Amygdala (tissue), 56 donors: ENCODE measurements at places on chromosomes 11 and 22.

- DNase-seq: no peak
These were observed 140.3 kb downstream of the RBFOX2 start for GRCh38 chr22:35888181-35888870.

- no peak for DNase-seq
These were observed 168.6 kb upstream of the E2F8 start for GRCh38 chr11:19409307-19409706.

GRCh38 chr22:33350491-33350890, 292.3 kb upstream of the SYN3 start:
- DNase-seq: no peak

- DNase-seq: no peak
These were observed 6.0 kb downstream of the ZDHHC24 start for GRCh38 chr11:66539870-66540213.

- no peak for DNase-seq
These were observed 486 bp downstream of the NAP1L4 start for GRCh38 chr11:2991452-2992233.

DNA sequence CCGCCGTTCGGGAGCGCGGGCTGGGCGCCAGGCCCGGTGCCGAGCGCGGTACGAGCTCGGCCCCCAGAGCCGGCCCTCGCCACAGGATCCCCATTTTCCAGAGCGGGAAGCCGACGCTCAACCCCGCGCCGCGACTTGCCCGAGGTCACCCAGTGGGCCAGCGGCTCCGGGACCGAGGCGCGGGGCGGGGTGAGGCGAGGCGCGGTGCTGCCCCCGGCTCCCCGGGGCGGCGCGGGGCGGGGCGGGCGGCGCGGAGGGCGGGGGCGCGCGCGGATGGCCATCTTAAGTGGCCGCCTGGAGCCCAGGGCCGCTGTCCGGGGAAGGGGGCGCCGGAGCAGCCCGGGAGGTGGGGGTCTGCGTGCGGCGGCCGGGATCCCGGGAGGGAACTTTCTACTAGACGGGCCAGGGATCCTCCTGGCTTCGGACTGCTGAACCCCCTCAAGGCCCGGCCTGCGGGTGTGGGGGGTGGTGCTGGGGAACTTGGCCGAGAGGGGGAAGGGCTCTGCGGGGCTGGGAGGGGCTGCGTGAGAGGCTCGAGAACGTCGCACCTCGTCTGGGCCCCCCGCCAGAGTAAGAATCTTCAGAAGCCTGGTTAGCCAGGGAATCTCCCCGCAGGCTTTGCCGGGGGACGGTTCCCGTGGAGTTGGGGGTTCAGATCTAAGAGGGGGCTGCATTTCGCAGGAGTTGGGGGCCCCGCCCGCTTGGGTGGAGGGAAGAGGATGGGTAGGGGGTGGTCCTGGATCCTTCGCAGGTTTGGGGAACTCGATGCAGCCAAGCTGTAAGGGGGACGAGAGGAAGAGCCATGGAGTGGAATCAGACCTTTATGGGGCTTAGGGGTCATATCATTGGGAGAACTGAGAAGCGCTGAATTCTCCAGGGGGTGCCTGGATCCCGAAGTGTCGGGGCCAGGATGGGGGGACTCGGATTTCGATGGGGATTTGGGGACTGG, 678 bp upstream of the INPPL1 start:
- DNase-seq: no peak

DNA sequence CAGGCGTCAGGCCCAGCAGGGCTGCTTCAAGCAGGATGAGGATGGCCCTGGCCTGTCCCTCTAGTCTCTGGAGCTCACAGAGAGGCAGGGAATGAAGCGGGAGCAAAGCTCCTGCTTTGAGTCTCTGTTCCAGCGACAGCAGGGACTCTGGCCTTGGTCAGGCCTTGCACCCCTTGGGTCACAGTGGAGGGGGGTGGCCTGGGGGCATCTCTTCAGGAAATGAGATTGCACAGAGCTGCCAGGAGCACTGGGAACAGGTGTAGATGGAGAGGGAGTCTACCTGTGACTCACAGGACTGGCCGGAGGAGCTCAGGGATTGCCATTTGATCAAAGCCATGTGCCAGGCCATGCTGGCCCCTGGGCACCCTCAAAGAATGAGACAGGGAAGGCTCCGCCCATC, 1.6 kb downstream of the ANO1 start:
- no peak for DNase-seq

DNA sequence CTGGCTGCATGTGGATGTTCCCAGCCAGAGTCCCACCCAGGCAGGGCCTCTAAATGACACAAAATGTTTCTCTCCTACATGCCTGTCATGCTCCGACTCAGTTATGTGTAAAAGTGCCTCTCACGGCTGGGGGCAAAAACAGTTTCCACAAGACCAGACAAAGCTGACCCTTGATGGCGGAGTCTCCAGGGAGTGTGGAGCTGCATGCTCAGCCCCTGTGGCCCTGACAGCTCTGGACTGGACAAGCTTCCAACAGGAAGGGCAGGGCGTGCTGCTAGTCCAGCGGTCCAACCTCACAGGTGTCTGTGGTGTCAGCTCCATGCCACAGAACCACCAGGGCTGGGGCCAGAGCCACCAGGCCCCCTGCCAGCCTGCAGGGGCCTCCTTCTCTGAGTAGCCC, 149.6 kb downstream of the CRYBB2 start:
- no peak for DNase-seq

DNA sequence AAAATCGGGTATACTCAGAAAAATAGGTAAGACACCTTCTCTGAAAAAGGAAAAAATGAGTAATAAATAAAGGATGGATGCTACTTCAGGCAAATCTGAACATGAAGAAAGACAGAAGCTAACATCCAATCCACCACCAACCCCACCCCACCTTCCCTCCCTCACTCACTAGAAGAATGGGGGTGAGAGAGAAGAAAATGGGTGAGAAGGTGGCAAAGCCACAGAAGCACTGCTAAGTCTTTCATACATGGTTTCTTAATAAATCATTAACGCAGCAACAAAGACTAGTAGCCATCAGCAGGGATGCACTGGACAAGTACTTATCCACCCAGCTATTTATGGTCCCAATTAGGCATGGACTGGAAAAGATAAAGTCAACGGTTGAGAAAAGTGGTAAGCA, 5.9 kb downstream of the FHIP1B start:
- DNase-seq: no peak

- DNase-seq: no peak
These were observed 5.5 kb upstream of the GAB4 start for GRCh38 chr22:17013396-17014100.

- no peak for DNase-seq
These were observed 304.8 kb upstream of the ISX start for GRCh38 chr22:34761111-34761510.

DNA sequence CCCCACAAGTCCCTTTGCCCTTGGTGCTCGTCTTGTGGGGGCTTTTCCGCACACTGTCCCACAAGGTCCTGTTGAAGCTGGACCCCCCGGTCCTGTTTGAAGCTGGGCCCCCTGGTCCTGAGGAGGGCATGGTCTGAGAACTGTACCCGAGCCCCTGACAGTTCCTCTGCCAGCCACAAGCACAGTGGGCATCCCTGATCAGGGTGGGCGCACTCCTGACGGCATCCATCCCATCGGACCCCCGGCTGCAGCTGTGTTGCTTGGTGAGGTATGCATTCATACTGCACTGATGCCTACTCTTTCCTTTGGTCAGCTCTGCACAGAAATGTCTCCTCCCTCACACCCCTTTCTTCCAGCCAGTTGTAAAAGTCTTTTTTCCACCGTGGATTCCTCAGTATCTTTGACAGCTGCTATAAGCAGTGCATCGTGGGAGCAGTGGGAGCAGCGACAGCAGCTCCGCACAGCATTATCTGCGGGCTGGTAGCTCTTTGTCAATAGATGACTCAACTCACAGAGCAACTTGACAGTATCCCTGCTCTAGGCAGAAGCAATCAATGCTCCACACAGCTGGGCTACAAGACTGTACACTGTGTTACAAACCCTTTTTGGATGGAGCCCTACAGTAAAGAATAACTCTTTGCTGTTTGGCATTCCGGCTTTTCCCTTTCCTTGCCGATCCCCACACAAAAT, 1030.8 kb upstream of the CCDC90B start:
- peak; percentile 72 for DNase-seq

DNA sequence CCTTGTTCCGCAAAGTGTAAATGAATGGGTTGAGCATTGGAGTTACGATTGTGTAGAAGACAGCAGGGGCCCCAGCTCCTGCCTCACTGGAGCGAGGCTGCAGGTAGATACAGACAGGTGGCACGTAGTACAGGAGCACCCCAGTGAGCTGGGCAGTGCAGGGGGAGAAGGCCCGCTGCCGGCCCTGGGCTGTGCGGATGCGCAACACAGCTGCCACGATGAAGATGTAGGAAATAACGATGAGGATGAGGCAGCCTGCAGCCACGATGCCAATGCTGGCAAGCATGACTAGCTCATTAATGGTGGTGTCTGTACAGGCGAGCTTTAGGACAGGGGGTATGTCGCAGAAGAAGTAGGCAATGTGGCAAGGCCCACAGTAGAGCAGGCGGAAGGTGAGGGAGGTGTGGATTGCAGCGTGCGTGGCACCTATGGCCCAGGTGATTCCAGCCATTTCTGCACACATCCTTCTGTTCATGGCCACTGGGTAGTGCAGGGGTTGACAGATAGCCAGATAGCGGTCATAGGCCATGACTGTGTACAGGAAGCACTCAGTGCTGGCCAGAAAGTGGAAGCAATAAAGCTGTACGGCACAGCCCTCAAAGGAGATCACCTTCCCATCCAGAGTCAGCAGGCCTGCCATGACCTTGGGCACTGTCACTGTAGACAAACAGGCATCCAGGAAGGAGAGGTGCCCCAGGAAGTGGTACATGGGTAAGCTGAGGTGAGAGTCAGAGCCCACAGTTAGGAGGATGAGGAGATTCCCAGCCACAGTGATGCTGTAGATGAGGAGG, 616 bp downstream of the OR10S1 start:
- DNase-seq: no peak

GRCh38 chr11:114447444-114447843, 8.2 kb downstream of the REXO2 start:
- no peak for DNase-seq

- DNase-seq: no peak
These were observed 16.3 kb upstream of the CYP2R1 start for GRCh38 chr11:14908214-14908880.

GRCh38 chr11:130574740-130575139, 126.3 kb downstream of the ADAMTS15 start:
- DNase-seq: no peak

DNA sequence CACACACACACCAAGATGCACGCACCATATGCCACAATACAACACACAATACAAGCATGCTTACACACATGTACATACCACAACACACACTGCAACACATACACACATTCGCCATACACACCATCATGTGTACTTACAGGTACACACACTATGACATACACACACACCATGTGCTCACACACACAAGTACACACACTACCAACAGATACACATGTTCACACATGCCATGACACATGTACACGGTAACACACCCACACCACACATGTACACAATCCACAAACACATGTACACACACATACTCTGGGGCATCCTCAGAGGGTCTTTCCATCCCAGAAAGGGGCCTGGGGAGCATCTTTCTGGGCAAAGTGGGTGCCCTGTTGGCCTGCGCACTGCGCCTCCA, 82.2 kb downstream of the ST3GAL4 start:
- DNase-seq: no peak

GRCh38 chr11:8731647-8732323, 49.2 kb downstream of the RPL27A start:
- DNase-seq: no peak

- no peak for DNase-seq
These were observed 121.8 kb upstream of the PAX6 start for GRCh38 chr11:31932879-31933278.

- DNase-seq: no peak
These were observed 36.0 kb downstream of the IRAG1 start for GRCh38 chr11:10657308-10658271.

DNA sequence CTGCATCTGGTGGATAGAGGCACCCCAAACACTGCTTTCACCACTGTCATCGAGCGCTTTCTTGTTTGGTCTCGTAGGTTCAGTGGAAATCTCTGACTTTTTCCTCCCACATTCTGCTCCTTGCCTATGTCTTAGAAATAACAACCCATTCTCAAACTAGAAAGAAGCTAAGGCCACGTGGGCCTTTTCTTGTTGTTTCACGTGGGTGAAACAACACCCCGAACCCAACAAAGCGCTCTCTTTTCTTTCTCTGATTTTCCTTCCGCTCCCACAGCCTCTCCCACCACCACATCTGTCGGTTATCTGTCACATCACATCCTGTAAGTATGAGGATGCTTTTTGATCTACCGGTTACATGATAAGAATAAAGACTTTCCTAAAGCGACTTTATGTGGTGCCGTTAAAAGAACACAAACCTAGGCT, 77.1 kb downstream of the LINC01488 start:
- no peak for DNase-seq

DNA sequence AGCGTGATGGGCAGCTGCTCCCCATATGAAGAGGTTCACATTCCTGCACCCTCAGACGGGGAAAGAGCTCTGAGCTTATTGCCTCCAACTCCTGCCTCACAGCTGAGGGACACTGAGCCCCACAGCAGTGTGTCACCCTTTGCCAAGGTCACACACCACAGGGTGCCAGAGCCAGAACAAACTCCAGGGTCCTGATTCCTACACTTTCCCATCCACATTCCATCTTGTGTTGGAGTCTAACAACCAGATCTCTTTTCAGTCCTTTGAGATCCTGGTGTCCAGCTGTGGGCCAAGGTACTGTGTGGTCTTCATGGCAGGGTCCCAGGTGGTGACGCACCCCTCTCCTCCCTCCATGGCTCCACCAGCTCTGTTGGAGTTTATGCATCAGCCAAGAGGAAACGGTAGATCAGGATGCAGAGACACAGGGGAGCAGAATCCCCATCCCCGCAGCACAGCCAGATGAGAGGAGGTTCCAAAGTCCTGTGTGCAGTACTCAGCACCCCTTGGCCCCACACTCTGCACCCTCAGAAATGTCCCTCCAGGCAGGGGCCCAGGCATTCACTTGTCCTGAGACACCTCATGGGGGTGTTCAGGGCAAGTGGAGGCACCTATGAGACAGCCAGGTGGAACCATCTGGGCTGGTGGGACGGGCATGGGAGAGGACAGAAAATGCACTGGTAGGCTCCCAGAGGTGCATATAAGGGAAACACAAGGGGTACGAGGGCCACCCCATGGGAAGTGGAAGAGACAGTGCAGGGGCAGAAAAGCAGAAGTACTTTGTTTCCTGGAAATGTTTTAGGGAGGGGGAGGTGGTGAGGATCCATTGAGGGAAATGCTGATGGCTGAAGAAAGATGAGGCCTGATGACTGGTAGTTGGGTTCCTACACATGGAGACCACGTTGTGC, 32.6 kb upstream of the GNAZ start:
- DNase-seq: no peak

GRCh38 chr22:43796567-43796966, 15.5 kb downstream of the EFCAB6 start:
- DNase-seq: peak; percentile 40

DNA sequence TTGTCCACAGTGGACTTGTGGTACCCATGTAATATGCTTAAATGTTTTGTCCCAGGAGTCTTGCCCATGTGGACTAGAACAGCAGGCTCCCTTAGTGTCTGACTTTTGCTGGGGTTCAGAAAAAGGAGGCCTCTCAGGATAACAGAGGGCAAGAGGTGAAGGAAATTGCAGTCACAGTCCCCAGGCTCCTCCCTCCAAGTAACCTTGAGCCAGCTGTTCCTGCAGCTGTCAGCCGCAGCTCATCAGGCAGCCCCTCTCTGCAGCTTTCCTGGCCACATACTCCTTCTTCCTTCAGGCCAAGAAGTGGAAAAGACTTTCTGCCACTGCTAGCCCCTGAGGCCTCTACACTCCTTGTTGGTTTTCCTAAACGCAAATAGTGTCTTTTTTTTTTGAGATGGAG, 6.3 kb upstream of the MYO18B start:
- no peak for DNase-seq

GRCh38 chr11:73312851-73313327, 4.8 kb downstream of the ARHGEF17 start:
- no peak for DNase-seq
